ENCODE measurements at places on chromosomes 3 and 15. TPM values are rescaled to one million over a fixed set of nuclear protein-coding genes. Genes with fewer than 3 reads are reported as not detected.

IGSF10 gene
- total RNA-seq: 0.83 TPM

MLF1 gene
- total RNA-seq: 79.2 TPM

ZNF770 gene
- 31.6 TPM for total RNA-seq

ZNF619 gene
- 3.6 TPM for total RNA-seq

NR2F2 gene
- total RNA-seq: 21.0 TPM

CELSR3 gene
- total RNA-seq: 0.22 TPM

SPESP1 gene
- 1.8 TPM for total RNA-seq

WNT5A gene
- total RNA-seq: 0.92 TPM

PPARG gene
- total RNA-seq: 7.8 TPM

SNUPN gene
- 13.6 TPM for total RNA-seq

COL6A5 gene
- not detected for total RNA-seq

MINDY4B gene
- not detected for total RNA-seq

CMTM8 gene
- total RNA-seq: 5.5 TPM

LMCD1 gene
- 57.6 TPM for total RNA-seq

CCDC191 gene
- 1.2 TPM for total RNA-seq

PP2D1 gene
- total RNA-seq: not detected

GABRR3 gene
- not detected for total RNA-seq

EMC7 gene
- total RNA-seq: 55.6 TPM
